ENCODE measurements at places on chromosomes 1 and 21. TPM values are rescaled to one million over a fixed set of nuclear protein-coding genes. Genes with fewer than 3 reads are reported as not detected.

GRCh38 chr21:33645730-33646129 is 3.4 kb downstream of the ITSN1 start:
- no peaks in the 10 kb centered on the region for H3K36me3 ChIP-seq
- H3K27me3 ChIP-seq, result no peaks in the 10 kb centered on the region
- no peak overlapping the region for H3K4me3 ChIP-seq
- peak overlapping the region; percentile 95 for H3K27ac ChIP-seq

GRCh38 chr1:110450929-110451328 is at the start of gene PROK1:
TSS of gene PROK1 (plus strand) at chr1:110451149. CDS start at chr1:110451217, 68 bp downstream.
- H3K36me3 ChIP-seq, result no peaks in the 10 kb centered on the region
- no peaks in the 10 kb centered on the region for H3K27me3 ChIP-seq
- DNase-seq, result no peak
- H3K4me3 ChIP-seq, result no peak within 1 kb of the TSS
- H3K4me1 ChIP-seq, result no peaks in the 10 kb centered on the region

- H3K27ac ChIP-seq, result no peak overlapping the region
- H3K4me3 ChIP-seq, result no peak overlapping the region
- no peaks in the 10 kb centered on the region for H3K27me3 ChIP-seq
- no peaks in the 10 kb centered on the region for H3K36me3 ChIP-seq
- no peak for DNase-seq
- no peaks in the 10 kb centered on the region for H3K4me1 ChIP-seq
Measured at GRCh38 chr1:9835404-9835757, 11.6 kb upstream of the CLSTN1 start.

GRCh38 chr1:71434240-71434639 is 353.4 kb upstream of the ZRANB2 start:
- no peaks in the 10 kb centered on the region for H3K4me1 ChIP-seq
- no peaks in the 10 kb centered on the region for H3K36me3 ChIP-seq
- no peaks in the 10 kb centered on the region for H3K27me3 ChIP-seq

GRCh38 chr1:17732475-17732874 is 22.7 kb upstream of the ACTL8 start:
- H3K27ac ChIP-seq, result no peak overlapping the region
- no peak overlapping the region for H3K4me3 ChIP-seq
- no peaks in the 10 kb centered on the region for H3K4me1 ChIP-seq
- H3K36me3 ChIP-seq, result no peaks in the 10 kb centered on the region

GRCh38 chr1:11581445-11581991 is 72.7 kb downstream of the FBXO2 start:
- H3K4me3 ChIP-seq, result no peak overlapping the region
- H3K36me3 ChIP-seq, result no peaks in the 10 kb centered on the region
- no peak overlapping the region for H3K27ac ChIP-seq
- no peak for DNase-seq
- no peaks in the 10 kb centered on the region for H3K4me1 ChIP-seq

DNA sequence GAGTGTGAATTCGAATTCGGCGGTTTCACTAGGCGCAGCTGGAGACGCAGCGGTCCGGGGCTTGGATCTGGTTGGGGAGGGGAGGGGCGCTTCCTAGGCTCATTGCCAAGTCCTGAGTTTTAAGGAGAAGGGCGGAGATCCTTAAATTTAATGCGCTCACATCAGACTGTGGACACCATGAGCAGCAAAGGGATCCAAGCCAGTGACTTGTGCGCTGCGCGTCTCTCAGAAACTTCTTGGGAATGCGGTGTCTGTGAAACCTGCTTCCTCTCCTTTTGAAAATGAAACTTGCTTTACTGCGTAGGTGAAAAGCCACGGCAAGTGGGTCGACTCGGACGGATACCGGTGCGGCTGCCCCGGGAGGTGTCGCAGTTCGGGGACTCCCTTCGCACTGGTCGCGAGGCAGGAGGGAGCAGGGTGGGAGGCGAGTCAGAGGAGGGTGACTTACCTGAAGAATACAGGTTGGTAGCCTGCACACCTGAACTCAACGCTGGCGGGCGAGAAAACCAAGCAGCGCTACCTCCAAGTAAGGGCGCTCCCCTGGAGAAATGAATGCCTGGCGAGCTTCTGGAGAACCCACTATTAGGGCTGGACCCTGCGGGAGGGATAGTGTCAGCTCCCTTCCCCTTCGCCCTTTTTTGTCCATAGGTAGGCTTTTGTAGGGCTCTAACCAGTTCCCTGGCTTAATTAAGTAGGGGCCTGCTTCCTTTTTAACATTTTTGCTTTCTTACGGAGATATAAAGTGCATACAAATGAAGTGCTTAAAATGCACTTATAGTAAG is 992 bp downstream of the TENT5C start:
- H3K36me3 ChIP-seq, result no peaks in the 10 kb centered on the region
- peak overlapping the region; percentile 88 for H3K27ac ChIP-seq
- no peaks in the 10 kb centered on the region for H3K4me1 ChIP-seq
- peak overlapping the region; percentile 85 for H3K4me3 ChIP-seq
- H3K27me3 ChIP-seq, result no peaks in the 10 kb centered on the region

DNA sequence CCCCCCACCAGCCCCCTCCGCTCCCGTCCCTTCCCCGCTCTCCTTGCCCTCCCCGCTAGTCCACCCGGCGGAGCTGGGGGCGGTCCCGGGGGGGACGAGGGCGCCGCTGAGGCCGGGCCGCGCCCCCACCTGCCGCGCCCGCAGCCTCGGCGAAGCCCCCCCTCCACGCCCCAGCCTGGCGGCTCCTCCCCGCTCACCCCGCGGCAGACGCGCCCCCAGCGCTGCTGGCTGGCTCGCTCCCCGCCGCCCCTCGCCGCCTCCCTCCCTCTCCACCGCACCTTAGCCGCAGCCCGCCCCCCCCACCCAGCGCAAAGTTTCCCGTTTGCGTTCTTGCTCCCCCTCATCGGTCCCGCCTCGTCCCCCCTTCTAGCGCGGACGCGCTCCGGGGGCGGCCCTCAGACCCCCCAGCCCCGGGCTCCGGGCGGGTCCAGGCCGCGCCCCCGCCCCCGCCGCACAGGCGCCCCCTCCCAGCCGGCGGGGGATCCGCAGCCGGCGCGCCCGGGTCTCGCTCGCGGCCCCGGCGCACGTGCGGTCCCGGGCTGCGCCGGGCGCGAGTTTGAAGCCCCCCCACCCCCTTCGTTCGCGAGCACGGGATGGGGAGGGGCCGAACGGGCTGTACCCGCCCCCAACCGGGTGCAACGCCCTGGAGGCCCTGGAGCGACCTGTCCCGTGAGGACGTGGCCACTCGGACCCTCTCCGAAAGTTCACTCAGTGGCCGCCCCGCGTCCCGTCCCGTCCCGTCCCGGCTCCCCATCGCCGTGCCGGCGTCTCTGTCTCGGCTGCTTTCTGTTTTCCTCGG is 623 bp downstream of the PTPRF start:
- H3K27ac ChIP-seq, result peak overlapping the region; percentile 62
- peaks cover 3% of the 10 kb centered on the region for H3K4me1 ChIP-seq
- H3K27me3 ChIP-seq, result no peaks in the 10 kb centered on the region
- DNase-seq, result no peak
- no peaks in the 10 kb centered on the region for H3K36me3 ChIP-seq
- peak overlapping the region; percentile 97 for H3K4me3 ChIP-seq

GRCh38 chr1:234605983-234606783 is 3.8 kb downstream of the IRF2BP2 start:
- H3K36me3 ChIP-seq, result peaks cover 21% of the 10 kb centered on the region
- H3K27ac ChIP-seq, result peak overlapping the region; percentile 99
- H3K4me3 ChIP-seq, result peak overlapping the region; percentile 90
- no peak for DNase-seq

GRCh38 chr1:61925591-61926298 is 183.5 kb downstream of the PATJ start:
- no peak overlapping the region for H3K27ac ChIP-seq
- no peak overlapping the region for H3K4me3 ChIP-seq
- DNase-seq, result no peak
- H3K36me3 ChIP-seq, result no peaks in the 10 kb centered on the region

The RIPPLY3 gene
- total RNA-seq, result not detected

The TFAP2E gene
- total RNA-seq, result 10.2 TPM

The NOS1AP gene
- total RNA-seq, result 5.0 TPM
